NCI-H524 treated with DMSO at 0.1 percent for 48 hours (cell line): ENCODE measurements at places on chromosomes 5 and 9.

DNA sequence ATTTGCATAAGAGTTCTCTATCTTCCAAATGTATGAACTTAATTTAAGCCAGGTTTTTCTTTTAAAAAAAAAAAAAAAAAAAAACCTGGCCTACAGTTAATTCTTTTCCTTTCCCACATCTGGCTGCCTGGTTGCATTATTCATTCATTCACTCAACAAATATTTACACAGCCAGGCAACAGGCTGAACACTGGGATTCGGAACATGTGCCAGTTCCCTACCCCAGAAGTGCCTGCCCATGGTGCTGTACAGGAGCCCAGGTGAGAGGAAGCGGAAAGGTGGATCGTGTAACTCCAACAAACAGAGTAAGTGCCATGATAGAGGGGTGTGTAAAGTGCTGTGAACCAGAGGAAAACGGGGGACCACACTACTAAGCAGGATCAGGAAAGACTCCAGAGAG is 93.6 kb downstream of the CDK5RAP2 start:
- DNase-seq: no peak

- no peak for DNase-seq
Observed at GRCh38 chr5:73629456-73629855, 3.5 kb downstream of the ARHGEF28 start.

- DNase-seq: no peak
Observed at GRCh38 chr5:116343961-116344360, 230.7 kb downstream of the SEMA6A start.

- no peak for DNase-seq
Observed at GRCh38 chr5:170560938-170561337, 57.1 kb downstream of the KCNIP1 start.

- DNase-seq: no peak
Observed at GRCh38 chr5:102547141-102548035, 48.6 kb upstream of the SLCO6A1 start.
